T-cell (primary cell): ENCODE measurements at places on chromosomes 12 and 14. TPM values are rescaled to one million over a fixed set of nuclear protein-coding genes. Genes with fewer than 3 reads are reported as not detected.

DNA sequence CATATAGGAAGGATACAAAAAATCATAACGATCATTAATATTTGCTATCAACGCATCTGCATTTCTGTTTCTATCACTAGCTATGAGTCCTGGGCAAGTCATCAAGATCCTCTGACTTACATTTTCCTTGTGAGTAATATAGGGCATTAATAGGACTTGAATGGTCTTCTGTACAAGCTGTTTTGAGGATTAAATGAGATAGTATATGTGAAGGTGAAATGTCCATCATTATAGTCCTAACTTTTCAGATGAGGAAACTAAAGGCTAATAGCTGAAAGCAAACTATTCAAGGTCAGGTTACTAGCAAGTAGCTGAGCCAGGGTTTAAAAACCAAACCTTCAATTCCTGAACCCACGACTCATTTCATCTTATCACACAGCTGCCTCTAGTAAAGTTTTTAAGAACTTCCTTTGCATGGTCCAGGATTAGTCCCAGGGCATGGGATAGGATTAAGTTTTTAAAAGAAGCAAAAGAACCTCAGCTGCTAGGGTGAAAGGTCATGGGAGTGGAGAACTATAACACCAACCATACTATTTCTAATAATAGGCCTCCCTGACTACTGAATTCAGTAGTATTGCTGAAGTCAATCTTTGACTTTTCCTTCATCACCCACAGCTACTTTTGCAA lies 101.4 kb upstream of the ADAMTS20 start:
- DNase-seq, result no peak

- DNase-seq, result no peak
These were observed 32.1 kb upstream of the TXNRD1 start for GRCh38 chr12:104183443-104183842.

The CCDC196 gene
- not detected for total RNA-seq

GRCh38 chr12:5588176-5588575 lies 156.3 kb downstream of the NTF3 start:
- DNase-seq, result no peak

The TAS2R43 gene
- 2.1 TPM for total RNA-seq
